ENCODE measurements at places on chromosomes 4 and X.

GRCh38 chrX:76253432-76253831 is 80.6 kb downstream of the PBDC1 start:
- peak; percentile 44 for DNase-seq

GRCh38 chr4:182955411-182955810 is 38.2 kb upstream of the DCTD start:
- no peak for DNase-seq

DNA sequence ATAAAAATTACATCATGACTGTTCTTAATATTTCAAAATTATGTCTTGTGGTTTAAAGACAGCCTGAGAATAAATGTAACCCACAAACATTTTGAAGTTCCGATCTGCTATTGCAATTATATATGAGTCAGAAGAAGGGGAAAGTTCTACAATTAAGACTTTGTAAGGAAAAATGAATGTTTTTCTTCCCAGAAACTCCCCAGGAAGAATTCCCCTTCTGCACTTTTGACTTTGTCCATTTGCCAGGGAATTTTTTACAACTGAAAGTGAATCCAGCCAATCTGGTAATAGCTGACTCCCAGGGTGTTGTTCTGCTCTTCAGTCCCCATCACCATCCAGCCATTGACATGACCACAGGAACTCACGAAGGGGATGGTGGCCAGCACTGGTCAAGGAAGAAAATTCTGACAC is 61.6 kb upstream of the NOCT start:
- DNase-seq = no peak

- DNase-seq = no peak
Observed at GRCh38 chr4:141035920-141036319, 97.3 kb downstream of the RNF150 start.

GRCh38 chr4:153347117-153347516 is 2.6 kb downstream of the MND1 start:
- DNase-seq = no peak

DNA sequence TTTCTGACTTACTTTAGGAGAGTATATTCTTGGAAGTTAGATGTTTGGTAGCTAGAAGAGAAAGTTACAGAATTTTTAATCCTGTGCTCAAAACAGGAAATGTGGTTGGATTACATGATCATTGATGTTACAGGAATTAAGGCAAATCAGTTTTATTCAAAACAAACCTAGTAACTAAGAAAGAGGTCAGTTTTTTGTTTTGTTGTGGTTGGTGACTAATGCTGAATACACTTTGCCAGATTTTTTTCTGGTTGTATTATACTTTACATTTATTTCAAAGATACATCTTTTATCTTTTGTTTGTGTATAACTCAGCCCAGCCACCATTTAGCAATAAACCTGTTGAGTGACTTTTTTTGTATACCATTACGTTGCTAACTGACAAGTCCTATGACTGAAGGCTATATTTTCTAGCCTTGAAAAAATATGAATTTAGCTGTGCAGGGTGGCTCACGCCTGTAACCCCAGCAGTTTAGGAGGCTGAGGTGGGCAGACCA is 116.7 kb downstream of the KLHL8 start:
- DNase-seq = no peak

DNA sequence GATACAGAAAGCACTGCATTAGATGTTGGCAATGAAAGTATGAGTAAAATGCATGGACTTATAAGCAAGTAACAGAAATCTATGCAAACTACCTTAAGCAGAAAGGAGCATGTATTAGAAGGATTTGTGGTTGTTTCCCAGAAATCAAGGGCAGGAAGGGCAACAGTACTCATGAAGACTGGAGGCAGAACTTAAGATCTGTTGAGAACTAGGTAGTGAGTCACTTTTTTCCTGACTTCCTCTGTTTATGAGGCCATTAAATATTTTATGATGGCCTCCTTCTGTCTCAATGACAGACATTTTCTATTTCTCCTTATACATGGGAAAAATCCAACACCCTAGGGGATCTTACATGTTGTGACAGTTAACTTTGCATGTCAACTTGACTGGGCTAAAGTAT is 398.2 kb downstream of the MID1IP1 start:
- DNase-seq = no peak

- DNase-seq = peak; percentile 54
Observed at GRCh38 chrX:103845165-103845653, 13.2 kb upstream of the RAB9B start.

DNA sequence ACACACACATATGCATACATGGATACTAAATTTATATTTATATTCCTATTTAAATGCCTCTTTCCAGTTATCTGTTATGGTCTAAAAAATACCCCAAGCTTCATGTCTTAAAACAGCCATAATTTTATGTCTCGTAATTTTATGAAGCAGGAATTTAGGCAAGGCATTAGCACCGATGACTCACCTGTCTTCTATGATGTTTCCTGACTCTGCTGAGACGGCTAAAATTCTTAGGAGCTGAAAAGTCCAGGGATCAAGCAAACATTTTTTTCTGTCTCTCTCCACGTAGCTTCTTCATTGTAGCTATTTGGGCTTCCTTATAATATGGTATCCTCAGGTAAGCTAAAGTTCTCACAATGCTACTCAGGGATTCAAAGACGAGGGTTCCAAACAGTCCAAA is 930.3 kb downstream of the STIM2 start:
- DNase-seq = no peak

DNA sequence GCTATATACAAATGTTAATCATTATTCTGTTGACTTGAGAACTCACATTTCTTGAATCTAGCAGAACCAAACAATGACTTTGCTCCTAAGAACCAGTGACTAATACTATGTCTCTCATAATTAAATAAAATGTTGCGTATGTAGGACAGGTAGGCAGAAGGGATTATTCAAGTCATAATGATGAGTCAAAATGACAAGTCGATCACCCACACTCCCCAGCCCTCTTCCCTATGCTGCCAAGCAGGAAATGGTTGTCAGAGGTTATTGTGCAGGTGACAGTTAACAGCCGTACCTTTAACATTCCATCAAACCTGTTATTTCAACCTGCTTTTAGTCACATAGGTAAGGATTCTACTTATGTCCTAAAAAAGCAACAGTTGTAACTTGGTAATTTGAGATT is 22.0 kb upstream of the STK26 start:
- no peak for DNase-seq

GRCh38 chr4:11106190-11106589 is 322.5 kb downstream of the HS3ST1 start:
- DNase-seq = no peak

GRCh38 chr4:128390475-128390996 is 102.9 kb upstream of the PGRMC2 start:
- DNase-seq = no peak

GRCh38 chrX:108704839-108705238 is 31.5 kb downstream of the IRS4 start:
- DNase-seq = no peak

DNA sequence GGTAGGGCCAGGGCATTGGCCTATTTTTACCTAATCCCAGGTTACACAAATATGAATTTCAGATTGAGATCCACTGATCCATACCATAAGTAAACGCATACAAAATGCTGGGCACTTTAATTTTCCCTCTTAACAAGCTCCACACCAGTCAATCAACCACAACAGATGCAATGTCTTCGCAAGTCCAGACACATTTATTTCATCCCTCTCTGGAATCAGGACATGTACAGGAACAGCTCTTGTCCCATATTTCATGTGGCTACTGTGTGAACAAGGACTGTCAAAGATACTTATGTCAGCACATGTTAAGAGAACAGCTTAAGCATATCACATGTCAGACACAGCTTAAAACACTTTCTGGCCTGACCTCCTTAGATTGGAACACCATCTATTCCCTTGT is 145.9 kb downstream of the PPP3CA start:
- DNase-seq = no peak

- no peak for DNase-seq
Observed at GRCh38 chrX:36388901-36389300, 469.4 kb downstream of the CFAP47 start.

GRCh38 chr4:25504932-25505636 is 128.0 kb downstream of the ANAPC4 start:
- DNase-seq = no peak

DNA sequence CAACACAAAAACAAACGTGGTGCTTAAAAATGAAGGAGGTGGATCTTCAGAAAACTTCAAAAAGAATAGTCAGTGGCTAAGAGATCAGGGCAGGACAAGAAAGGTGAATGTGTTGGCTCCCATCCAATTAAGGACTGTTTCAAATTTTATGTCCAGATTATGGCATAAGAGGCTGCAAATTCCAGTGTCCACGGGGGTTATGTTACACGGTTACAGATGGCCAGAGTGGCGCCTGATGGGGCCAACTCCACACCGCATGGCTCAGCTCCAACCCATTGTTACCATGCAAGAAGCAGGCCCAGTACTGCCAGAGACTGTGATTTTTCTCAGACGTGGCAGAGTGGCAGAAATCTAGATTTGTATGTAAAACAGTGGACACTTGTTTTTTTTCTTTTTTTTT is 168.4 kb upstream of the TENM3 start:
- no peak for DNase-seq

- DNase-seq = no peak
Observed at GRCh38 chrX:77436271-77436670, 10.9 kb upstream of the FGF16 start.

GRCh38 chr4:8403976-8404375 is 36.5 kb downstream of the ACOX3 start:
- DNase-seq = no peak

- no peak for DNase-seq
Observed at GRCh38 chr4:152351080-152351479, 184.8 kb downstream of the FBXW7 start.

GRCh38 chr4:141132072-141132708 is 1.1 kb downstream of the RNF150 start:
- peak; percentile 68 for DNase-seq

GRCh38 chrX:138925330-138925729 is 213.8 kb upstream of the FGF13 start:
- no peak for DNase-seq

GRCh38 chr4:149370785-149371420 is 444.7 kb downstream of the IQCM start:
- DNase-seq = no peak

DNA sequence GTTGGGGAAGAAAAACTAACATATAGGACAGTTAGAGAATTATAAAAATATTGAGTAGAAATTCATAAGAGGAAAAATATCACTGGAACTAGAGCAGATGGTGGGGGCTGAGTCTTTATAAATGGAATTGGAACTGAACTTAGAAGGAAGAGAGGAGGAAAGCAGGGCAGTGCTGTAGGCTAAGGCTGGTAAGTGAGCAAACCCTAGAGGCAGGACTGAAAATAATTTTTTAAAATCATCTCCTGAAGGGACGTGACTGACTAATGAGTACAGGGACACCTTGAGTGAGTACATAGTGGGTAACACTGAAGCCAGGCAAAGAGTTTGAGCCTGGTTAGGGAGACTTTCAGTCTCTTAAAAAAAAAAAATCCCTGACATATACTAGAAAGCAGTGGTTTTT is 63.3 kb downstream of the GALNT7 start:
- no peak for DNase-seq

GRCh38 chr4:108366716-108367115 is 198.0 kb upstream of the LEF1 start:
- DNase-seq = no peak

GRCh38 chr4:76213415-76214176 is at the start of gene SCARB2:
Gene SCARB2 (minus strand): TSS chr4:76213824. CDS start chr4:76213543, 281 bp downstream.
- peak; percentile 89 for DNase-seq

GRCh38 chr4:140150636-140150885 is 3.4 kb downstream of the MAML3 start:
- DNase-seq = no peak

- no peak for DNase-seq
Observed at GRCh38 chr4:184434501-184435066, 39.8 kb downstream of the IRF2 start.

GRCh38 chrX:24550166-24550565 is 85.1 kb downstream of the PDK3 start:
- no peak for DNase-seq

GRCh38 chr4:141656031-141656430 is 19.6 kb downstream of the IL15 start:
- no peak for DNase-seq

DNA sequence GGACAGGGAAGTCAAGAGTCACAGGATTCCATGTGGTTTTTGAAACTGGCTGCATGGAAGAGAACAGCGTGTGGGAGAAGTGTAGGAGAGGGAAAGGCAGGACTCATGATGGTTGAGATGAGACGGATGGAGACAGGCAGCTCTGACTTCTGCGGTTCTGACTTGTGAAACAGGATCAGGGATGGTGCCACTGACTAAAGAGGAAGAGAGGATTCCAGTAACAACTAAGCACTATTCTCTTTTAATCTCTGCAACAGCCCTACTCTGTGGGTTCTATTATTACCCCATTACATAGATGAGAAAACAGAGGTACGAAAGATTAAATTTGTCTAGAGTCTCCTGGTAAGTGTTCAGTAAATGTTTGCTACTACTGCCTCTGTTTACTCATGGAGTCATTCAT is 156.3 kb downstream of the CBR4 start:
- no peak for DNase-seq

DNA sequence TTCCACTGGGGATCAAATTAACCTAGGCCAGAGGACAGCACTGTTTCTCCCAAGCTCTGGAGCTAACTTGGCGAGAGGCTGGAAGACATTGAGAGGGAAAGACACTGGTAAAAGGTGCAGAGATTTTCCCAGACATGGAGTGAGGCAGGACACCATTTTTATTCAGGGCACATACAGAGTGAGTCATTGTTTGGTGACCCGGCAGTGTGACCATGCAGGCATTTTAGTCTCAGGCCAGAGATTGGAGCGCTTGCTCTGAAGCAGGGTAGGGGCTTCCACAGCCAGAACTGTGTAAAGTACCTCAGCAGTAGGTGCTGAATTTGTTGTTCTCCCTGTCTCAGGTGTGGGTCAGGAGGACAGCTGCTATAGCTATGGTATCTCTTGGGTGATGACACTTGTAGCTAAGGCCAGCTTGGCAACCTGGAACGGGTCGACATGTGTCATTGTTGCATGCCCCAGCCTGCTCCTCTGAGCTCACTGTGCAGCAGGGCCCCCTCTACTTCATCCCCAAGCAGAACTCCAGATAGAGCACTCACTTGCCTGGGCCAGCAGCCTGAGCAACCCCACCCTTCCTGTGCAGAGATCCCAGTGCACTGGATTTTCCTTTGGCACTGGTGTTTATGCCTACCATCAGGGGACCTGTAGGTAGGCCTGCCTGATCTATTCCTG is 79.8 kb upstream of the ATP8A1 start:
- DNase-seq = no peak

DNA sequence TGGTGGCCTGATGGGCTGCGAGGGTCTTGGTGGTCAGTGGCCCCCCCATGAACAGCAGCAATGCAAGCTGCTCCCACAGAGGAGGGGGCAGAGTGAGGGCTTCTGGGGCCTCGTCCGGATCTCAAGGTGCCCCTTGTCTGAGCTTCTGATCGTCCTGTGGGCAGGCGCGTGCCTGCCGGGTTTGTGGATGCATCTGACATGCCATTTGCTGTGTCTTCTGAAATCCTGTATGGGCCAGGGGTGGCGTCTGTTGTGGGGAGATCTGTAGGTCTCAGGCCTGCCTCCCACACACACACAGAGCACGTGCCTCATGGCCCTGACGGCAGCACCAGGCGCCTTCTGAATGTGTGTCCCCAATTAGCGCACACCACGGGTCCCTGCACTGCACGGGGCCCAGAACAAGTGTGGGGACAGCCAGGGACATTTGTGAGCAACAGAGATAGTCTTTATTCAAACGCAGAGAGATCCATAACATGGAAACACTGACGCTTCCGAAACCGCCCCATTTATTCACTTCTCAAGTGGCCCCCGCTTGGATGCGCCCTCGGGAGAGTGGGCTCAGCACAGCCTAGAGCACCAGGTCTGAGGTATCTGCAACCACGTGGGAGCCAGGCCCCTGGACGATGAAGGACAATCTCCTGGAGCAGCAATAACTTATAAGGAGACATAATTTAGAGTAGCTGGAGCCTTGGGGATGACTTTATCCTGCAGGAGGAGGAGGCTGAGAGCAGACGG is 5.7 kb downstream of the SPON2 start:
- no peak for DNase-seq
